NCI-H1105 (cell line): ENCODE measurements at places on chromosomes 11 and 22.
A peak's percentile ranks its signal among the peaks of the same experiment; 100 is the strongest.

GRCh38 chr11:3046641-3047040 is 10.6 kb downstream of the CARS1 start:
- DNase-seq: no peak

DNA sequence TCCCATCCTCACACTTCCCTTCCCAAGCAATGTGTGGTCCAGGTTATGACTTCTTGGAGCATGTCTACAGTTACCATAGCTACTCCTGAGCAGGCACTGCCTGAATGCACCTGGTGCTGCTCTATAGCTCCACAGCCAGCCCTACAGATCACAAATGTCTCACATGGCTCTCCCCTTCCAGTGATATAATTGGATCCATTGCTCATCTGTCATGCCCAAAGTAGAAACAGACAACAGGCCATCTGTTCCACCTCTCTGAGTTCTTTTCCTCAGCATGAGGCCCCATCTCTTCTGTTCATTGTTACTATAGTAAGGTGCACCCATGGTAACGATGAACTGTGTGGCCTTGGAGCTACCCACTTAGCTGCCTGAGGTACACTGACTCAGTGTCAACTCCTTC is 320.3 kb upstream of the ZC3H12C start:
- DNase-seq: peak; percentile 81

GRCh38 chr11:35147235-35147634 is 8.3 kb downstream of the CD44 start:
- no peak for DNase-seq

DNA sequence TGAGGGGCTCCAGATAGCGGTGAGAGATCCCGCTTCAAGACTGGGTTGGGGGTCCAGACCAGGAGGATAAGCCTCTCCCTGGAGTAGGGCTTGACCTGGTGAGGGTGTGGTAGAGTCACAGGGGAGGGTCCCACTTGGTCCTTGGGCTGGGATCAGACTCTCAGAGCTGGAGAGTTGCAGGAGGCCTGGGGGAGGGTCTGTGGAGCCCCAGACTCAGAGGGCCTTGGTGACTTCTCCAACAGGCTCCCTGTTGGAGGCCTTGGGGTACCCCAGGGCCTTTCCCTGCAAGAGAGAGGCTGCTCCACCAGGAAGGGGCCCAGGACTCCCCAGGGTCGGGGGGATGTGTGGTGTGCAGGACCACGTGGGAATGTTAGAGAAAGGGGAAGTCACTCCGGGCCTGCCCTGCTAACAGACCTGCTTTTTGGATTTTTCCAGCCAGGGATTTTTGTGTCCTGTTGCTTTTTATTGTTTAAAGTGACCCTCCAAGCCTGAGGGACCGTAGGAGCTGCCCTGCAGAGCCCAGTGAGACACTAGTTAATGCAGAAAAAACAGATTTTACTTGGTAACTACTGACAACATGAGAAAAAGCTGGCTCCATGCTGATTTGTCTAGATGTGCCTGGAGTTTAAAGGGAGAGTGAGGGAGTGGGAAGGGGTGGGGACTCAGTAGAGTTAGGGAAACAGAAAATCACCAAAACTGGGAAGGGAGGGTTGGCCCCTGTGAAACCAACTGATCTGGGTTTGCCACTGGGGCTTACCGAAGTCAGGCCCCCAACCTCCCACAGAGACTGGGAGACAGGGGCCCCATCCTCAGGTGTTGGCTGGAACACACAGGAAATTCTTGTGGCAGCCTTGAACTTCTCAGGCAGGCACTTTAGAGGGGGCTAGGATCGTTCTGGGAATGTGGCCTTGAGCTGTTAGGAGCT is 801 bp upstream of the TXNRD2 start:
- no peak for DNase-seq

DNA sequence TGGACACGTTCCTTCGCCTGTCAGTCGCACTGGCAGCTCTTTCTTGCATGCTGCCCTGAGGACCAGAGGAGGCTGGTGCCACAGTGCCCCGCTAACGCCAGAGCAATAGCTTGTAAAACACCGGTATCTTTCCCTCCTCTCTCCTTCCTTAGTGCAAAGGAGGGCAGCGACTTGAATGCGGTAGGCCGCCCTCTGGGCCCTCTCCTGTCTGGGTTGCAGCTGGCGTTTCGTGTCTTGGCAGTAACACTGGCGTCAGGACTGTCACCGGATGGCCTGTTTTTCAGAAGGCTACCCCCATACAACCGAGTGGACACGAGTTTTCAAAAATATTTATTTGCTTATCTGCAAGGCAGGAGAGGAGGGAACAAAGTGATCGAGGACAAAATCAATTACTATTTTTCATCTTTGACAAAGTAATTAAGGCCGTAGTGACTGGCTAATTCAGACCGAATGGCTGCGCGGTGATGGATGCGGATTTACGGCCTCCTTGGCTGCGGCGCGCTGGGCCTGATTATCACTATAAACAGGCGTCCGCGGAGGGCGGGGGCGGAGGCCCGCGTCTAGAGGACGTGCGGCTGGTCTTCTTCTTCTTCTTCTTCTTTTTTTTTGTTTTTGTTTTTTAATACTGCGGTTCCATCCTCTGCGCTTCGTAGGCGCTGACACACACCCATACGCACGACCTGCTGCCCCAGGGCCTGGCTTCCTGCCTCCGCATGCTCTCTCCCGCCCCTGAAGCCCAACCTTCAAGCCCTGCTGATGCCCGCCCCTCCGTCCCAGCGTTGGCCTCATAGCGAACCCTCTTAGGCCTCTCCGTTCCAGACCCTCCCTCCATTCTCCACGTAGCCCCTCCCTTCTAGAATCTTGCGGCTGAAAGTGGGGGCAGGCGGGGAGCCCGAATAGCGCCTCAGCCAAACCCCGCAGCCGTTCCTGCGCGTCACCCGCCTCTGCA is 2.9 kb upstream of the SLC6A5 start:
- DNase-seq: no peak

DNA sequence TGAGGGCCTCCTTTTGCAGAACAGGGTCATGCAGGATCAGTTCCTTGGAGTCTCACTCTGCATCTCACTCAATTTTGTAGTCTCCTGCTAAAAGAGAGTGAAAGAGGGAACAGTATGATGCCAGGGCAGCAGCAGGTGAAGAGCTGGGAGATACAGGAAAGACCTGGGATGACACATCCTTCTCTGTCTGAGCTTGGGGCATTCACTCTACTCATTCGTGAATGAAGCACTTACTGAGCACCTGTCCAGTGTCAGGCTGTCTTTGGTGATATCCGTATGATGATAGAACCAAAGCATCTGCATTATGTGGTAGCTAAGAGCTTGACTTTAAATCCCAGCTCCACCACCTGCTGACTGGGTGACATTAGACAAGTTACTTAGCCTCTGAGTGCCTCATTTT is 14.4 kb downstream of the SREBF2 start:
- DNase-seq: no peak

DNA sequence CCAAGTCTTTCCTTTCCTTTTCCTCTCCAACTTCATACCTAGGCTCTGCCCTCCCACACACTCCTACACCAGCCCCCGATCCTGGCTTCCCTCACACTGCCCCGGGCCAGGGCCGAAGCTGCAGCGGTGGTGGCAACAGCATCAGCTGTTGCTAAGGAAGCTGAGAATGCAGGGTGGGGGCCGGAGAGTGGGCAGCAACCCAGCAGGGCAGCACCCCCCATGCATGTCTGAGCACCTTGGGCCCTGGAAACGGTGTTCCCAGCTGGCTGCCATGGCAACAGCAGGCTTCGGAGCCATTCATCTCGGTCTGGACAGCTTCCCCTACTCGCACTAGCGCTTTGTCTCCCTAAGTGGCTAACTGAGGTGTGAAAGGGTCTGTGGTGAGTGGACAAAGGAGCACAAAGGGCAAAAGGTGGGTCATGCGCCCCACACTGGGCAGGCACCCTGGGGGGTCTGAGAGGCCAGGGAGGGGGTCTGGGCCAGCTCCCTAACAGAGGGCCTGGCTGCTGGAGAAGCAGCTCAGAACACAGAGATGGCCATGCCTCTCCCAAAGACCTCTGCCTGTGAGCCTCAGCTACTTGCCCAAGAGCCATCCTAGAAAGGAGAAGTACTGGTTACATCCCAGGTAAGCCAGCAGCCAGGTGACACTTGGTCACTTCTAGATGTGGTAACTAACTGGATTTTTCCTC is 42.1 kb upstream of the JAM3 start:
- DNase-seq: peak; percentile 58

DNA sequence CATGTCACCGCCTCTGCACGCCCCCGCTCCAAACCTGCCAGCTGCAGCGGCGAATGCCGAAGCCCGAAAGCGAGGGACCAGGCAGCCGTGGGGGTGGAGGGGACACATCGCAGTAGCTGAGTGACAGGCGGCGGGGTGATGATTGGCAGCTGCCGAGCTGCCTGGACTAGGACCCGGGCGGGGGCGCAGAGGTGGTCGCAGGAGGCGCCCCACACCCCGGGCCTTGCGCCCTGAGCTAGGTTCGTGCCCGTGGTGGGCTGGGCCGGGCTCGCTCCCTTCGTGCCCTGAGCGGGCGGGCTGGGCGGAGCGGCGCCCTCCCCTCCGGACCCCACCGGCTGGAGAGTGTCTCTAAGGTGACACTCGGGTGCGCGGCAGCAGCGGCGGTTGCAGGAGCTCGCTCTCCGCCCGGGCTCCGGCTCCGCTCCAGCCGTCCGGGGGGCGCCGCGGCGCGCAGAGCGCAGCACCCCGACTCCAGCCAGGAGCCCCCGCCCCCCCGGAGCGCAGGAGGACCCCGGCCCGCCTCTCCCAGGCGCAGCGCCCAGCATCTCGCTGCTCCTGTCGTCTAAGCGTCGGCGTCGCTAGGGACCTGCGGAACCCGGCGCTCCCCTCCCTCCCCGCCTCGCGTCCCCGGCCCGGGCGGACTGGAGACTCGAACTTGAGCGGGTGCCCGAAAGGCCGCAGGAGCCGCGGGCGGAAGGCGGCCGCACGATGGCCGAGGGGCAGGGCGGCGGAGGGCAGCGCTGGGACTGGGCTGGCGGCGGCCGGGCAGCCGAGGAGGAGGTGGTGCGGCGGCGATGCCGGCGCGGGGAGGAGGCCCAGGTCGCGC is 14.5 kb upstream of the DGKZ start:
- DNase-seq: peak; percentile 54

GRCh38 chr22:30252411-30253204 is 6.0 kb upstream of the LIF start:
- no peak for DNase-seq

DNA sequence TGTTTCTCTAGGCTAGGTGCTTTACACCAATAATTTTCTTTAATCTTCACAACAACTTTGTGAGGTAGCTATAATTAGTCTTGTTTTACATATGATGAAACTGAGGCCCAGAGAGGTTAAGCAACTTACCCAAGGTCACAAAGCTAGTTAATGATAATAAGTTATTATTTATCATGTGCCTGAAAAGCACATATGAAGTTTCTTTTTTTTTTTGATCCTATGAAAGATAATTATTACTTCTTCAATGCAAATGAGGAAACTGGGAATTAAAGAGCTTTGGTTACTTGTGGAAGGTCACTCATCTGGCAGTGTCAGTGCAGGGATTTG is 22.8 kb downstream of the STIM1 start:
- no peak for DNase-seq

DNA sequence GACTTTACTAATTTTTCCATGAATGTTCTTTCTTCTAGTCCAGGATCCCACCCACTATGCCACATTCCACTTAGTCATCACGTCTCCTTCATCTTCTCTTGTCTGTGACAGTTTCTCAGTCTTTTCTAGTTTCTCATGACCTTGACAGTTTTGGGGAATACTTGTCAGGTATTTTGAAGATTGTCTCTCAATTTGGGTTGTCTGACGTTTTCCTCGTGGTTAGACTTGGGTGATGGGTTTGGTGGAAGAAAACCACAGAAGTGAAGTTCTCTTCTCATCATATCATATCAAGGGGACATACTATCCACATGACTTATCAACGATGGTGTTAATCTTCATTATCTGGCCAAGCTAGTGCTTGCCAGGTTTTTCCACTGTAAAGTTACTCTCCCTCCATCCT is 102.4 kb downstream of the LRRC32 start:
- no peak for DNase-seq

- DNase-seq: no peak
Measured at GRCh38 chr22:25641650-25642049, 77.2 kb downstream of the GRK3 start.

DNA sequence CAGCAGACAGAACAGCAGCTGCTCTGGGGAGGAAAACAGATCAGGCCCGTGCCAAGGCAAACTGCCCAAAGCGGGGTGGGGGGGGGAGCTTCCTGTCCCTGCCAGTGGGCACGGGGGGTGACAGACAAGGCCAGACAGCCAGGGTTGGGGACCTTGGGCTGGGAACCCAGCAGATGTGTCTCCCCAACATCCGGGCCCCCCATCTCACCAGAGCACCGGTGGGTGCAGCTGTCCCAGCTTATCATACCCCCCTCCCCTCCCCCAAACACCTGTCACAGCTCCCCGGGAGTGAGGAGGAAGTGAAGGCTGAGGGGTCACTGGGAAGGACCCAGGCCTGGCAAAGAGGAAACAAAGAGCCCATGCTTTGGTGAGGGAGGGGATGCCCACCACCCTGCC is 1.3 kb downstream of the PPP1R14B start:
- DNase-seq: no peak

DNA sequence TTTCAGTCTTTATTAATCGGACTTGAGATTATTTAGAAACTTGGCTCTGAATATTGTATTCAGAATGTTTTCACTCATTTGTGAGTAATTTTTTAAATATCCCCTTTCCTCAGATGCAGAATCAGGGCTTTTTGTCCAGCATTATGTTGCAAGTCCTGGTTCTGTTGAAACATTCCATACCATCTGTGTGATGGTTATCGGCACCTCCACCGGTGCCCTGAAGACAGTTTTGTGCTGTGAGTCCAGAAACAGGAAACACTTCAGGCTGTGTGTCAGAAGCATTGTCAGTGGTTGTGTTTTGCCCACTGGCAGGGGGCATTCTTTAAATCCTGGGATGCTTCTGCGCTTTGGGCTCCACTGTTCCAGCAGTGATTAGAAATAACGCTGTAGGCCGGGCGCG is 20.4 kb downstream of the CDPF1 start:
- DNase-seq: no peak

DNA sequence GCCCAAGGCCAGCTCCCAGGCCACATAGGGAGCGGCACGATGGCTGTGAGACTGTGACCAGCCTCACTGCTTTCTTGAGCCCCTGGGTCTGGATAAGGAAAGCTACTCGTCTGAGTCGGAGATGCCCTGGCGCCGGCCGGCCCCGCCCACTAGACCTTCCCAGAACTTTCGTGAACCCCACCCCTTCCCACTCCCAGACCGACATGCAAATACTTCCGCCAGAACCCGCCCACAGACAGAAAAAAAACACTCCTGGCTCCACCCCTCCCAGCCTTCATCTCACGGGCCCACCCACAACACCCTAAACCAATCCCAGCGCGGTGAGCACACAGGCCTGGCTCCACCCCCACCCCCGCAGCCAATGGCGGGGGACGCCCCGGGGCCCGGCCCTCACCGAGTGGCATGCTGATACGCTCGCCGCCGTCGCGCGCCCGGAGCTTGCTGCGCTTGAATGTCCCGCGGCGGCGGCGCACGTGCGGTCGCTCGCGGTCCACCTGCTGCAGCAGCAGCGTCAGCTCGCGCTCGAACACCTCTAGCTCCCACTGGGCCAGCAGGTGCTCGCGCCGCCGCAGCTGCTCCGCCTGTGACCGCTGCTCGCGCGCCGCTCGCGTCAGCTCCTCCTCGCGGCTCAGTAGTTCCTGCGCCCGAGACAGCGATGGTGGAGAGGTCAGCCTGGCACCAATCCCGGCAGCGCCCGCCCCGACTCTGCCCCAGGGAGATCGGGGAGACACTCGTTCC is 7.0 kb downstream of the MAP3K11 start:
- DNase-seq: no peak
